Erythroblast (primary cell): ENCODE measurements at places on chromosomes 4 and X.

GRCh38 chr4:113809311-113809710 is 47.8 kb upstream of the CAMK2D start:
- no peak for DNase-seq

DNA sequence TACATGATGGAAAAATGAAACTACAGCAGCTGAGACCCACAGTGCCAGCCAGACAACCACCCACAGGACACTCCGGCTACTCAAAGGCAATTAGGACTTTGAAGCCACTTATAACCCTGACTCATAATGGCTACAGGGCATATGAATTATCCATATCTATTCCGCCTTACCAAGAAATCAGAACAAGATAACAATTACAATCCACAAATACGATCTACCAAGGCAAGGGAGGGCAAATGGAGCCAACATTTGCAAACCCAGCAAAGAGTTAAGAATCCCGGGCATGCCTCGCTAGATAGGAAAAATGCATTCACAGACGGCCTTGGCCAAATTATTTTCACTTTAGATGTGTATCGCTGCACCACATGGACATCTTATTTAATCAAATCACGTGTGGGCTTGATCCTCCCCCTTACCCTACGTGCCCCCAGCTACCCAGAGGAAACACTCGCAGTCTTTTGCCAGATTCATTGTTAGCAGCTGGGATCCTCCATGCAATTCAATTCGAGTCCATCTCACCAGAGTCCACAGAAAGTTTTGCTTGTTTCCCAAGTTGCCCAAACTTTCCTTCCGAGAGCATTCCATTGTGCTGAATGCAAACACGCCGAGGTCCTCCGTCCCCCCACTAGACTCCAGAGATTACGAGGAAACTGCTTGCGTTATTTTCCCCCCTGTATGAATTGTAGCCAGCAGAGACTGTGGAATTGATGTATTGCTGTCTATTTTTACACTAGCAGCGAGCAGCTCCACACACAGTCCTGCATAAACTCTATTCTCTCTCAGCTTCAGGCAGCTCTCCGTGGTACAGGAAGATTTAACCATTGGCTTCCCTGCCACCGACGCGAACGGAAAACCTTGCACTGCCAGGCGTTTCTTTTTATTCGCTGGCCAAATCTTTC is 1.2 kb downstream of the PPARGC1A start:
- no peak for DNase-seq

DNA sequence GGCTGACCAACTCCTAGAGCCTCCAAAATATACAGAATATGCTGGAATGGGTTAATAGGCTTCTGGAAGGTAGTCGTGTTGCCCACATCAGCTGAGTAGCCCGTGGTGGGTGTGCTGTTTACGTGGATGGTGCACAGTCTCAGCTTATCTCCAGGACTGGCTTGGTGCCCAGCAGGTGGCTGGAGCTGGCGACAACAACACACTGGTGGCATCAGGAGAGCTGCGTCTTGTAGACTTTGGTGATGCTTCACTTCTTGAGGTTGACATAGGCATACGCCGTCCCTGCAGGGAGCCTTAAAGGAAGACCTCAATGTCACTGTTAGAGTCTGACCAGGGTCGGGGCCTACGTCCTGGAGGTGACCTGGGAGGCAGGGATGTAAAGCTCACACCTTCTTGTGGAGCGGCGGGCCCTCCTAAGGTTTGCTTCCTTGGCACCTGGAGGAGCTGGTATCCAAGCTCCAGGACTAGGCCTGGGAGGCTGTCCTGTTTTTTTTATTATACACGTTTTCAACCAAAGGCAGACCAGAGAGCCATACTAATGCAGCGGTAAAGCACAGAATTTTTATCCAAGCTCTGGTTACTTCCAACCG is 26.5 kb upstream of the RBMX start:
- DNase-seq = peak; percentile 7

DNA sequence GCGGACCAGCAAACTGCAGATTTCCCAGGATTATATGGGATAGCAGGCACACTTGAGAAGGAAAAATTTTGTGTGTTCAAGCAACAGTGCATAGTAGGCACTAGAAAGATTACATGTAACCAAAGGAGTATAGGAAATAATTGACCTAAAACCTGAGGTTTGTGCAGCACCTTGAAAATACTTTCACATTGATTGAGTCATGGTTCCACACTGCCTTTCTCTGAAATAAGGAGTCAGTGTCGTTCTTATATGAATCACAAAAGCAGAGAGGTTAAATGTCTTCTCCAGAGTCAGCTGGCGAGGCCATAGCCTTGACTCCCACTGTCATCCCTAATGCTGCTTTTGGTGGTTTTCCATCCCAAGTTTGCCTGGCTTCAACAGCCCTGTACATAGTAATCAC is 138.9 kb downstream of the SOWAHB start:
- DNase-seq = no peak

GRCh38 chr4:167218022-167218608 is 16.2 kb downstream of the SPOCK3 start:
- DNase-seq = no peak

DNA sequence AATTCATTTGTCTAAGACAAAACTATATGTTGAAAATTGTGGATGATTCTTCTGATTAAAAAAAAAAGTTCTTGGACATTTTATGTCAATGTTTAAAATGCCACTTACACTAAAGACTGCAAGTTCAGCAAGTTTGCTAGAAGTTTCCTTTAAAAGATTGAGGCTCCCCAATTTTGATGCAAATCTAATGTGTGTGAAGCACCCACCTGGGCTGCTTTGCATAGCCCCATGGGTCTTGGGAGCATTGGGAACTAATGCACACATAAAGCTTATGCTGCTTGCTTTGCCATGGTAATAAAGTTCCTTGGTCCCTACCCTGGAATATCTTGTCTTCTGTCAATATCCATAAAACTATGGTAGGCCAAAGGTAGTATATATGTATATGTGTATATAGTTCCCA is 725.9 kb upstream of the GRID2 start:
- no peak for DNase-seq

DNA sequence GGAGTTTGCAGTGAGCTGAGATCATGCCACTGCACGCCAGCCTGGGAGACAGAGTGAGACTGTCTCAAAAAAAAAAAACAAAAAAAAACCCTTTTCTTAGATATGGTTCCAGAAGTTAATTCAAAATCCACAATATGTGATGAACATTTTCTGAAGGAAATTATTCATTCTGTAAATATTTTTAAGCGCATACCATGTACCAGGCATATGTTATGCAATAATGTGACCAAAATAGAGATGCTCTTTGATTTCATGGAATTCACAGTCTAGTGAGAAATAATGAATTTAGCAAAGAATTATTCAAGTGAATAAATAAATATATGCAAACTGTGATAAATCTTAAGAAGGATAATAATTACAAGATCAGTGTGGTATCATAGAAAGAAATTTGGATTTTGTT is 174.7 kb downstream of the GC start:
- DNase-seq = no peak
